Activated naive CD8-positive, alpha-beta T cell treated with anti-CD3 and anti-CD28 coated beads, Interleukin-2, amount 10 ng/mL, durations not matched to agents 7 days and 5 days (primary cell): ENCODE measurements at places on chromosomes 2 and 18. TPM values are rescaled to one million over a fixed set of nuclear protein-coding genes. Genes with fewer than 3 reads are reported as not detected.

Gene CPO
- not detected for total RNA-seq

Gene MC4R
- not detected for total RNA-seq

Gene TMEM178A
- 0.23 TPM for total RNA-seq

Gene KLF7
- 17.9 TPM for total RNA-seq

Gene ANKRD29
- not detected for total RNA-seq

Gene WDSUB1
- 5.6 TPM for total RNA-seq

Gene ABHD1
- total RNA-seq, result 0.77 TPM

Gene KHK
- 13.1 TPM for total RNA-seq

Gene HOXD12
- total RNA-seq, result not detected

Gene FMNL2
- 0.37 TPM for total RNA-seq

Gene UBE2F
- total RNA-seq, result 49.0 TPM

Gene ATP5MC3
- total RNA-seq, result 203 TPM

Gene PLEKHH2
- total RNA-seq, result 1.9 TPM

Gene POTEI
- total RNA-seq, result not detected

Gene INHBB
- not detected for total RNA-seq

Gene AGXT
- total RNA-seq, result not detected

Gene ROCK1
- total RNA-seq, result 70.6 TPM

Gene COL6A3
- total RNA-seq, result 0.19 TPM

Gene C2orf72
- total RNA-seq, result 0.47 TPM

Gene RNF144A
- total RNA-seq, result 91.1 TPM
